ENCODE measurements at places on chromosomes 6 and 20.

GRCh38 chr6:105886814-105887544, 199.2 kb upstream of the PRDM1 start:
- DNase-seq: no peak

GRCh38 chr20:24615353-24615752, 145.9 kb downstream of the SYNDIG1 start:
- no peak for DNase-seq

GRCh38 chr6:148927586-148927985, 180.8 kb downstream of the UST start:
- no peak for DNase-seq

GRCh38 chr6:64505312-64505711, 869.7 kb downstream of the PHF3 start:
- DNase-seq: no peak

- no peak for DNase-seq
These were observed 260.9 kb downstream of the SLC24A3 start for GRCh38 chr20:19473216-19473921.

GRCh38 chr6:111711476-111711875, 105.8 kb upstream of the TRAF3IP2 start:
- no peak for DNase-seq

- no peak for DNase-seq
These were observed 40.5 kb downstream of the RREB1 start for GRCh38 chr6:7148100-7148822.

- DNase-seq: peak; percentile 48
These were observed 5.8 kb downstream of the C6orf132 start for GRCh38 chr6:42136508-42137193.

GRCh38 chr6:42898891-42899361, 16.9 kb upstream of the PTCRA start:
- no peak for DNase-seq

DNA sequence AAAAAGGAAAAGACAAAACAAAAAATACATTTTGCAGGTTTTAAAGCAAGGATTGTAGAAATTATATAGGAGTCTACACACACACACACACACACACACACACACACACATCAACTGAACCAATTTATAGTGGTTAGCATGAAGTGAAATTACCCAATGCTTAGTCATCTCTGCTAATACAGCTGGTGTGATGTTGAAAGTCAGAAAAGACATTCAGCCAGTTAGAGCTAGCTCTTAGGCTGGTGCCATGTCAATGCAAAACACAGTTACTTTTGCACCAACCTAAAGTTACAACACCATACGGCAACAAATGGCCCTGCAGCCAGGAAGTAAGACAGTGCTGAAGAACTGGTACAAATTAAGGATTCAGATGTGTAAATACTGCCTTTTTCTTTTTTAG, 15.2 kb downstream of the FAM210B start:
- peak; percentile 91 for DNase-seq

GRCh38 chr6:122640366-122640765, 30.2 kb downstream of the PKIB start:
- DNase-seq: no peak

GRCh38 chr20:14761903-14762302, 424.5 kb upstream of the FLRT3 start:
- DNase-seq: no peak

GRCh38 chr6:168496139-168496996, 55.4 kb downstream of the SMOC2 start:
- no peak for DNase-seq

- DNase-seq: no peak
These were observed 7.2 kb downstream of the PEX3 start for GRCh38 chr6:143457563-143458359.

DNA sequence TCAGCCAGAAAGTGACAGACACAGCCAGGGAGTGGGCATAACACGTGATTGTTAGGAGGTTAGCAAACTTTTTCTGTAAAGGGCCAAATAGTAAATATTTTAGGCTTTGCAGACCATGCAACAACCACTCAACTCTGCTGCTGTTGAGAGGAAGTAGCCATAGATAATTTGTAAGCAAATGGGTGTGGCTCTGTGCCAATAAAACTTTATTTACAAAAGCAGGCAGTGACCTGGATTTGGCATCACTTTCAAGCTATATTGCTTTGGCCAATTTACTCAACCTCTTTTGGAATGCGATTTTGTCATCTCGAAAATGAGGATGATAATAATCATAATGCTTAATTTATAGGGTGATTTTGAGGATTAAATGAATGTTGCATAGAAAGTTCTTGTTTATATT, 152.6 kb downstream of the TSHZ2 start:
- no peak for DNase-seq

- no peak for DNase-seq
These were observed 8.6 kb downstream of the ADTRP start for GRCh38 chr6:11769811-11770545.

DNA sequence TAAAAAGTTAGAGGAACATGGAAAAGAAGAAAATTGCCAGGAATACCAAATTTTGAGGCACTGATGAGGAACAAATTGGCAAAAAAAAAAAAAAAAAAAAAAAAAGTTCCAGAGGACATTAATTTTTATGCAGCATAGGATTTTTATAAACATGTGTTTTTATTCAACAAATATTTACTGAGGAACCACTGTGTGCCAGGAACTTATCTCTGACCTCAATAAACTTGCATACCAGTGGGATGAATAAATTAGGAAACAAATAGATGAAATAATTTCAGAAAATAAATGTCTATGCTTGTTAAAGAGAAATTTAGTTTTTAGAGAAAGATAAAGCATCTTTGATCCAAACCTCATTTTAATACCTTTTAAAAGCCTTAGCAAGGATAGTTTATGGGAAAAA, 175.1 kb downstream of the PDE10A start:
- DNase-seq: no peak

DNA sequence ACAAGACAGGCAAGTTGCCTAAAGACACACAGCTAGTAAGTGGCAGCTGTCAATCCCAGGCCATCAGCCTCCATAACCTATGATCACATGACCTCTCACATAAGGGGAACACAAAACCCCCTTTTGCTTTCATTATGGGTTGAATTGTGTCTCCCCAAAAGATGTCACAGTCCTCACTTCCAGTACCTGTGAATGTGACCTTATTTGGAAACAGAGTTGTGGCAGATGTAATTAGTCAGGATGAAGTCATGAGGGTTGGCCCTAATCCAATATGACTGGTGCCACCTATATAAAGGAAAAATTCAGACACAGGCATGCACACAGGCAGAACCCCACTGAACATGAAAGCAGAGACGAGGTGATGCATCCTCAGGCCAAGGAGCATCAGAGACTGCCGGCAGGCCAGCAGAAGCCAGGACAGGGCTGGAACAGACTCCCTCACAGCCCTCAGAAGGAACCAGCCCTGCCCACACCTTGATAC, 33.6 kb downstream of the GFOD1 start:
- DNase-seq: no peak

- DNase-seq: peak; percentile 70
These were observed 100.6 kb downstream of the DACT2 start for GRCh38 chr6:168218785-168219566.

DNA sequence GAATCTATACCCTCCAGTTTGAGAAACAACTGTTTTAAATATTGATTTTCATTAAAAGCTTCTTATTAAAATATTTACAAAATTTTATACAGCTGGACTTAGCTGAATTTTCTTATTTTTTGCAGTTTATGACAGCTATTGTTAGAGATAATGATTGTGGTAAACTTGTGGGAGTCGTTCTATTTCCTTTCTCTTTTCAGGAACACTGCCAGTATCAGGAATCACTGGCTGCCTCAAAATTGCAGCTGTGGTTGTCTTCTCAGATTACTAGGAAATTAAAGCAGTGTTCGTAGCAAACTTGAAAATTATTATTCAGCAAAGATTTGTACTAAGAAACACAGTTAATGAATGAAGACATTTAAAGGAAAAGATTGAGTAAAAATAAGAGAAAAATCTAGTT, 311.0 kb downstream of the CENPW start:
- DNase-seq: no peak

GRCh38 chr6:157235600-157236039, 87.7 kb downstream of the TMEM242 start:
- no peak for DNase-seq

GRCh38 chr6:151075527-151075926, 164.2 kb upstream of the AKAP12 start:
- peak; percentile 89 for DNase-seq

DNA sequence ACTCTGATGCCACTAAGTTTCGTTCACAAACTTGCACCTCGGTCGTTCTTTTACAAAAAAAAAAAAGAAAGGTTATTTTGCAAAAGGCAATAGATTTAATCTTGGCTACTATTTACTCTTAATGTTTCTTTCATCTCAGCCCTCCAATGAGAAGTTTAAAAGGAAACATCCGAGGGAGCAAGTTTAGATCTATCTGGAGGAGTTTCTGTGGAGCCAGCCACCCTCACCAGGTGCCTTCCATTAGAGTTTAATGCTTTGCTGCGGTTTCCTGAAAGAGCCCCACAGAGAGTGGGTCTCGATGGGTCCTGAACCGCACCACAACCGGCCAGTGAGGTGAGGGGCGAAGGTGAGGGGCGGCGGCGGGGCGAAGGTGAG, 632 bp downstream of the PRKN start:
- DNase-seq: no peak

DNA sequence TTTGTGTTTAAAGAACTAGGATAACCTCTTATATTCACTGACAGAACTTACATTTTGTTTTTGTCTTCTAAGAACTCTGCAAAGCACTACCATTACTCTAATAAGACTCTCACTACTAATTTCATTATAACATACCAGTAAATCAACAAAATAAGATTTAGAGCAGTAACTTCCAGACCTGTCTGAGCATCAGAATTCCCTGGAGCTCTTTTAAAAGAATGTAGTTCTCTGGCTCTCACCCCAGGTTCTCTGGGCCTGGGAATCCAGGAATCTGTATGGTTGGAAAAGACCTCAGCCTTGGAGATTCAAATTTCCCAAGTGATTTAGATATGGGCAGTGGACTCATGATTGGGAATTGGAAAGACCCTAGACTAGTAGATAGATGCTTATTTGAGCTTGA, 89.4 kb downstream of the JAG1 start:
- DNase-seq: peak; percentile 53

GRCh38 chr6:54084231-54084630, 27.0 kb upstream of the MLIP start:
- no peak for DNase-seq

DNA sequence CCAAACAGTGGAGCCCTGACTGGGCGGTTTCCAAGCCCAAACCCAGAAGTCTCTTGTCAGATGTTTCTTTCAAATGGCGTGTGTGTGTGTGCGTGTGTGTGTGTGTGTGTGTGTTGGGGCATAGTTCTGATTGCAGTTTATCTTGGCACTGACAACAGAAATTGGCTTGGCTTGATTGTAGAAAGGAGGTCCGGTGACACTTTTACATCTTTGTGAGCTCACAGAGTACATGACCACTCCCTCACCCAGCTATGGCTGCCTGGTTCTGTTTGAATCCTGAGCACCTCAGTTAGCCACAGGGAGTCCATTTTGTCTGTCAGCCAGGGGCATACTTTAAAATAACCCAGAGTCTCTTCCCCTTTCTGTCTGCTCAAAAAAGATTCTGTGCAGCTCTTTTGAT, 276.3 kb downstream of the CD83 start:
- no peak for DNase-seq

DNA sequence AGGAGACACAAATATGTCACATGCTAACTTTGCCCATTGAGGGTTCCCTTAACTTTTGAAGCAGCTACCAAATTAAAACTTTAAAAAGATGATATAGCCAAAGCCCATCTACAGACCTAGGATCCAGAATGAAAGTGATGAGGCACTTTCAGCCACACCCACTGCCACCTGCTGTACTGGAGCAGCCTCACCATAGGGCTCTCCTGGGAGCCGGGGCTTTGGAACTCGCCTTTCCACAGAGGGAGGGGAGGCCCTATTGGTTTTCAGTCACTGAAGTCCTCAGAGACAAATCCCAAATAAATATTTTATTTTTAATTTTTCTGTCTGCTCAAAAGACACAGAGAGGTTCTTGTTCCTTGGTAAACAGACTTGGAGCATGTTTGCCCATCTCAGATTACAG, 238.1 kb upstream of the TAB2 start:
- DNase-seq: no peak

- DNase-seq: no peak
These were observed 160.4 kb upstream of the SPACA1 start for GRCh38 chr6:87887266-87887665.

DNA sequence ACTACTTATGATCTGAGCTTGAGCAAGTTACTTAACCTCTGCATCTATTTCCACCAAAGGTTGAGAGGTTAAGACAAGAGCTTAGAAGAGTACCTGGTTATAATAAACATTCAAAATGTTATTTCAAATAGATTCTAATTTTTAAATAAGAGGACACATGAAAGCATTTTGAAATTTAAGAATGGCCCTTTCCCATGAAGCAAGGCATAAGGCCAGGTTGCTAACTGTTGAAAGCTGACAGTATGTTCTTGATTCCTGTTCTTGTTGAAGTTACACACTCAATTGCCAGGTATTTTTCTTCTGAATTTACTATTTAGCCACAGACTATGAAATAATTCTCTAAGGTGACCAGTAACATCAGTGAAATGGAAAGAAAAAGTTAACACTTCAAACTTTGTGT, 14.5 kb downstream of the C6orf62 start:
- no peak for DNase-seq

DNA sequence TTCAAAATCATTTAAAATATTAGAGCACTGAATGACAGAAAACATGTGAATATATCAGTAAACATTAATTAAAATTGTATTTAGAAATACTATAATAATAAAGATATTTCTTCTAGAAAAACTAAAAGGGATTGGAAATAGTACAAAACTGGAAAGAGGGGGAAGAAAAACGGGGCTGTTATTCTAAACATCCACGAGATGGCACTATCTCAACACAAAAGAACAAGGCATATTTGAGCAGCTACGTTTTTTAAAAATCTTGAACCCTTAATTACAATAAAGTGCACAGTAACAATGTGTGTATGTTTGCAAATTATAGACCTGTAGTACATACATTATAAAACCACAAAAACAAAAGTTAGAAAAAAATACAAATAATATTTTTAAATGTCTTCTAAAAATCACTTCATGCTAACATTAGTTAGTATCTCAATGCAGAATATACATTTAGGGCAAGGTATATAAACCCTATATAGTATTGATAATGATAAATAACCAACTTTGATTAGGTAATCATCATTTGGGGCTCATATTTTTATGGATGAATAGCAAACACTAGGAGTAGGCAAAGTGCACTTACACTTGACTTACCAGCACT, 42.5 kb upstream of the PNISR start:
- no peak for DNase-seq

GRCh38 chr6:17719323-17720041, 12.8 kb upstream of the NUP153 start:
- DNase-seq: no peak

DNA sequence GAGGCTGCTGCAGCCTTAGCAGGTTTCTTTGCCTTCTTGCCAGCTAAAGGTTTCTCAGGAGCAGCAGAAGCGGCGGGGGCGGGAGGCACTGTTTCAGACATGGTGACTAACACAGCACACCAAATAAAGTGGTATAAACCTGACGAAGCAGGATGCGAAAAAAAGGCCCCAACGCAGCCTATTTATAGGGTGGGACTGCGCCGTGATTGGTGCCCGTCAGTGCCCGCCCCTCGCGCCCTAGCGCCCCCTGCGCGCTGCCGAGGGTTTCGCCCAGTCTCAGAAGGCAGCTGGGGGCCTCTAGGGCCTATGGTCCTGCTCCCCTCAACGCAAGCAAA, 55.0 kb downstream of the TRIM38 start:
- DNase-seq: peak; percentile 74

- no peak for DNase-seq
These were observed 64.4 kb downstream of the HACE1 start for GRCh38 chr6:104795363-104795762.

GRCh38 chr6:134437376-134437775, 119.5 kb upstream of the SGK1 start:
- DNase-seq: no peak

GRCh38 chr6:137711972-137712371, 155.1 kb upstream of the TNFAIP3 start:
- DNase-seq: no peak
